ENCODE measurements at places on chromosomes 3 and 15.

- DNase-seq, result no peak
These were observed 755.3 kb downstream of the ROBO1 start for GRCh38 chr3:79012530-79012913.

DNA sequence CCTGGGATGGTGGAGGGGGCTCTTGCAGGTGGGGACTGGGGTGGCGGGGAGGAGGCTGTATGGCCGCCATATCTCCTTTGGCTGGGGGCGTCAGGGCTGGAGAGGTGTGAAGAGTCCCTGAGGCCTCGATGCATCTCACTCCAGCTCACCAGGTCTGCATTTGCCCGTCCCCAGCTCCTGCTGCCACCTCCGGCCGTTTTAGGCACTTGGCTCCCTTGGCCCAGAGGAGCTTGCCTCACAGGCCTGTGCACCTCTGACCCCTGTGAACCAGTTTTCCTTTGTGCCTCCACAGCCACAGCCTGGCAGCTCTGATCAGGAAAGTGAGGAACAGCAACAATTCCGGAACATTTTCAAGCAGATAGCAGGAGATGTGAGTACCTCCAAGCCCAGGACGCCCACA lies 49.7 kb downstream of the CAPN3 start:
- DNase-seq, result no peak

DNA sequence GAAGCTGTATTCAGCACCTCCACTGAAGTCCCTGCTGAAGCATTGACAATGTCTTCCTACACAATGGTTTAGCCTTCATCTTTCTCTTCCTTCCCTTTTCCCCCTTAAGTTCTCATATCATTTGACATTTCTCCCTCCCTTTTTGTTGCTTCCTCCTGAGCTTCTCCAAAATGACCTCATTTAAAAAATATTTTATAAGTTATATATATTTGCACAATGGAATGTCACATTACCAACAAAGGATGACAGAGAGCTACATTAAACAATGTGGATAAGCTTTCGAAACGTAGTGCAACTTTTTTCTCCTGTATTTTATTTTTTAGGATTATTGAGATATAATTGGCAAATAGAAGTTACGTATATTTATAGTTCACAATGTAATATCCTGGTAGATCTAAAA lies 13.2 kb upstream of the DLG1 start:
- no peak for DNase-seq

DNA sequence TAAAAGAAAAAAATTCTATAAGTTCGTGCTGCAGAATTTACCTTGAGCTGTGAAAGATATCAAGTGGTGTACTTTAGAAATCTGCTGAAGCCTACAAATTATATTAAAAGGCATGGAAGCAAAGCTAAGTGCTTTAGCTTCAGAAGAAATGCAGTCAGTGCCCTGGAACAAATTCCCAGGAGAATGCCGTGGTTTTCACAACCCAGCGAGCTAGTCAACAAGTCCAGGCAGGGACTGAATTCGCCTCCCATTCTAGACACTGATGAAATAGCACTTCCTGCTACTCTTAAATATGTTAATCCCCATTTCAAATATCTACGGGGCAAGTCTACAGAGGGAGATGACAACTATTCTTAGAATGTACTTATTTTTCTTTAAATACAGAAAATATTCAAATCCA lies 326.4 kb upstream of the IGF1R start:
- no peak for DNase-seq

DNA sequence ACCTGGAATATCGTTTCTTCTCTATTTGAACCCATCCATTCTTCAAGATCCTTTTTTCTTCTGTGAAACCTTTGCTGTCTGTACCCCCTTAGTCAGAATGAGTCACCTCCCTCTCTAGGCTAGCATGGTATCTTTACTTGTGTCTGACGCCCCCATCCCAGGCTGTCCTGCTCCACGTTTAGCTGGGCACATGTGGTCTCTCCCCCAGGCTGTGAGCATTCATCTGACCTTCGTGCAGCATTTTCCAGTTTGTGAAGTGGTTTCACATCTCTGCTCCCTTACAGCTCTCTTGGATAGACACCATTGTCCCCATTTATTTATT lies 14.3 kb upstream of the TLE3 start:
- no peak for DNase-seq

DNA sequence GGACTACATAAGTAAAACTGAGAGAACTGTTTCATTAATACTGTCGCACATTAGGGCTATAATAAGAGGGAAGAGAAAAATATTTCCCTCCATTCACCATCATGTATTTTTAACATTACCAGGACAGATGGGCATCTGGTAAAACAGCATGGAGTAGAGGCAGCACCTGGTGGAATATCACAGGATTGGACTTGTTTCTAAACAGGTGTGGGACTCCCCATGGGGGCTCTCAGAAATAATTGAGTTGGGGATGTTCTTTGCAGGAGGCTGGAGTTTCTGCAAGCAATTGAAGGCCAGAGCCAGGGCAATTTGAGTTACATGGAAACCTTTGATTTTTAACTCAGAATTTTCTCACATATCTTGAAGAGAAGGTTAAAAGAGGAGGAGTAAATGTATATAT lies 8.4 kb upstream of the MINDY2 start:
- no peak for DNase-seq

- no peak for DNase-seq
These were observed 40.4 kb upstream of the IGF2BP2 start for GRCh38 chr3:185865247-185865646.

- DNase-seq, result no peak
These were observed 154.5 kb upstream of the TSC22D2 start for GRCh38 chr3:150253622-150254021.

DNA sequence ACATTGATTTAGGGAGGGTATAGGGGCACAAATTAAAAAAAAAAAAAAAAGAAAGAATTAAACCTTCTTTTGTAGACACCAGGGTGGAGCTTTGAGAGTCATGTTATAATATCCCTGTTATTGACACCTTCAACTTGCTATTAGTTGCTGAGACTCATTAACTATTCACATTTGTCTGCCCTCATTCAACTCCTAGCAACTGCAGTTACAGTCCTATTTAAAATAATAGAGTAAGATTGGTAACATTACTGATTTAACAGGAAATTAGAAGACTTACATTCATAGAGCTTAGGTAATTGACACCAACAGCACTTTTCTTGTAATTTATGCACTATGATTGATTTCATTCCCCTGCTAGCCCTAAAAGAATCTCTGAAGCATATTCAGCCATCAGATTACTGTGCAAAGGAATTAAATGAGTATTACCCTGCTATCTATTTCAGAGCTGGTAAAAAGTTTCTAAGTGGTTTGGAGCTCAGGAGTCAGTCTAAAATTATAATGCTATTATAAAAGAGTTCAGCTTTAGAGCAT lies 148.8 kb upstream of the TBL1XR1 start:
- DNase-seq, result no peak

All from stimulated activated CD4-positive, alpha-beta T cell treated with anti-CD3 and anti-CD28 coated beads, Interleukin-1b, Interleukin-23, amount 100 ng/mL, for 4 hours (primary cell).